ENCODE measurements at places on chromosomes 6 and 20.
A peak's percentile ranks its signal among the peaks of the same experiment; 100 is the strongest.

DNA sequence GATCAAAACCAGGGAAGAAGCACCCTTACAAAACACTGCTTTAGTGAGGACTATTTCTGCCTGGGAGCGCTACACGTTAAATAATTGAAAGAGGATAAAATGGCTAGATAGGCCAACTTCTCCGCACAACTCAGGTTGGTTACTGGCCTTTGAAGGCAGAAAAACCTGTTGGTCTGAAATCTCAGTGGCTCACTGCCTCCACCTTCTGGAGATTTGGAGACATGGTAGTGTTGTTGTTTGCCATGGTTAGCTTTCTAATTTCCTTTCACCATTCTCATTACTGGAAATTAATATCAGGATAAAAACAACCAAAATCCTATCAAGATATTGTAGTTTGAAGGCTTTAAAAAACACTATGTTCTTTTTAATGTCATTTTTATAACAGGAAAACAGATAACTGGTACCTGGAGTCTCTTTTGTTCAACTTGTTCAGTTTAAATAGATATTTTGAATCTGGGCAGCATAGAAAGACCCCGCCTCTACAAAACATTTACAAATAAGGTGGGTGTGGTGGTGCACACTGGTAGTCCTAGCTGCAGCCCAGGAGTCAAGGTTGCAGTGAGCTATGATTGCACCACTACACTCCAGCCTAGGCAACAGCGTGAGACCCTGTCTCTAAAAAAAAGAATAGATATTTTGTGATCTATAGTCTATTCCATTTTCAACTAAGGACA is 27.5 kb upstream of the BCLAF1 start:
- peaks cover 4% of the 10 kb centered on the region for H3K27me3 ChIP-seq
- no peaks in the 10 kb centered on the region for H3K36me3 ChIP-seq
- DNase-seq = peak; percentile 59
- no peaks in the 10 kb centered on the region for H3K4me1 ChIP-seq
- H3K27ac ChIP-seq = no peak overlapping the region

DNA sequence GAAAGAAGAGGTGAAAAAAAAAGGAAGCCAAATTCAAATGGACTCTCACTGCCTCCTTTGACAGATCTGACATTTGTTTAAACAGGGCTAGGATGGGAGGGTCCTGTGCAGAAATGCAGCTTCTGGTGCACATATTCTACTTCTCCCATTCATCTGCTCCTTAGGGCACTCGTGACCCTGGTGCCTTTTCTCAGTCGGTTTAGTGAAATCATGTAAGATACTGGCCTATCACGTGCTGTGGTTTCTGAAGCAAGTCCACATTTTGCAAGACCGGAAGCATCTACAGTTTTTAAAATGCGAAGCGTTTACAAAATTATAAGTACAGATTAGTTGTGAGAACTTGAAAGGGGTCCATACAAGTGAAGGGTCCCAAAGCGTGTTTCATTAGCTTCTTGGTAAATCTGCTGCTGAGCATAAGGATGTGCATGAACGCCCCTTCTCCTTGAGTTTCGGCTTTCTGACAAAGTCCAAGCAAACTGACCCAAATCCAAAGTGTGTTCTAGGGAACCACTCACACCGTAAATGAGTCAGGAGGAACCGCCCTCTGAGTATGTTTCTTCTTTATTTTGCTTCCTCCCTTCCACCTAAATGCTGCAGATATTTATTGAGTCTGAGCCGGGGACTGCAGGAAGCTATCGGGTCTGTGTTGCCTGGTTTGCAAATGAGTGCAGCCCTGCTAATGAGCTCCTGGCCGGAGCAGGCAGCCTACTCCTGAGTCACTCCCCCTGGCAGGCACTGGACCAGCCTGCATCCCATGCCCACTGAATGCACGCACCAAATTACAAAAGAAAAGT is 323.8 kb upstream of the JARID2 start:
- DNase-seq = no peak
- no peaks in the 10 kb centered on the region for H3K36me3 ChIP-seq
- peak overlapping the region; percentile 6 for H3K4me3 ChIP-seq

- H3K4me1 ChIP-seq = peaks cover 43% of the 10 kb centered on the region
- H3K27ac ChIP-seq = peak overlapping the region; percentile 97
- H3K36me3 ChIP-seq = peaks cover 4% of the 10 kb centered on the region
Measured at GRCh38 chr6:75602246-75603105, 796 bp downstream of the SENP6 start.

- peaks cover 10% of the 10 kb centered on the region for H3K4me1 ChIP-seq
- peak; percentile 81 for DNase-seq
- H3K36me3 ChIP-seq = no peaks in the 10 kb centered on the region
- H3K27ac ChIP-seq = no peak overlapping the region
- peaks cover 7% of the 10 kb centered on the region for H3K27me3 ChIP-seq
Measured at GRCh38 chr6:44078827-44079671, 48.2 kb downstream of the MRPL14 start.

DNA sequence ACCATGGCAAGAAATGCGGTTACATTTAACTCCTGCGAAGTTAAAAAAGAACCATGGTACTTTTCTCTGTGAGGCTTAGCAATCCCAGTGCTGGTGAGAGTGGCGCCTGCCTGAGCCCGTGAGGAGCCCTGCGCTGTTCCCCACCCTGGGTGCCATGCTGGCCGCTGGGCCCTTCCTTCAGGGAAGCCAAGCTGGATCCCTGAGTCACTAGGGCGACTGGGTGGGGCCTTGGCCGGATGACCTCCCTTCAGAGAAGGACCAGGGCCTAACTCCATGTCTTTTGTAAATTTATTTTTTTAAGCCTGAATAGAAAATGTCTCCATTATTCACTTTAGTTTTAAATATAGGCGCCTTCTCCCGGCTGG is 209.1 kb downstream of the ERMARD start:
- no peaks in the 10 kb centered on the region for H3K36me3 ChIP-seq
- H3K4me1 ChIP-seq = peaks cover 7% of the 10 kb centered on the region
- no peak overlapping the region for H3K4me3 ChIP-seq
- H3K27me3 ChIP-seq = peaks cover 14% of the 10 kb centered on the region
- DNase-seq = no peak

All from memory B cell (primary cell).